ENCODE measurements at places on chromosomes 2 and 18.

GRCh38 chr2:219084791-219085190 lies 24.1 kb upstream of the IHH start:
- DNase-seq = no peak

- DNase-seq = no peak
These were observed 57.5 kb upstream of the AGPS start for GRCh38 chr2:177334940-177335543.

- no peak for DNase-seq
These were observed 43.3 kb upstream of the FN1 start for GRCh38 chr2:215479121-215479520.

DNA sequence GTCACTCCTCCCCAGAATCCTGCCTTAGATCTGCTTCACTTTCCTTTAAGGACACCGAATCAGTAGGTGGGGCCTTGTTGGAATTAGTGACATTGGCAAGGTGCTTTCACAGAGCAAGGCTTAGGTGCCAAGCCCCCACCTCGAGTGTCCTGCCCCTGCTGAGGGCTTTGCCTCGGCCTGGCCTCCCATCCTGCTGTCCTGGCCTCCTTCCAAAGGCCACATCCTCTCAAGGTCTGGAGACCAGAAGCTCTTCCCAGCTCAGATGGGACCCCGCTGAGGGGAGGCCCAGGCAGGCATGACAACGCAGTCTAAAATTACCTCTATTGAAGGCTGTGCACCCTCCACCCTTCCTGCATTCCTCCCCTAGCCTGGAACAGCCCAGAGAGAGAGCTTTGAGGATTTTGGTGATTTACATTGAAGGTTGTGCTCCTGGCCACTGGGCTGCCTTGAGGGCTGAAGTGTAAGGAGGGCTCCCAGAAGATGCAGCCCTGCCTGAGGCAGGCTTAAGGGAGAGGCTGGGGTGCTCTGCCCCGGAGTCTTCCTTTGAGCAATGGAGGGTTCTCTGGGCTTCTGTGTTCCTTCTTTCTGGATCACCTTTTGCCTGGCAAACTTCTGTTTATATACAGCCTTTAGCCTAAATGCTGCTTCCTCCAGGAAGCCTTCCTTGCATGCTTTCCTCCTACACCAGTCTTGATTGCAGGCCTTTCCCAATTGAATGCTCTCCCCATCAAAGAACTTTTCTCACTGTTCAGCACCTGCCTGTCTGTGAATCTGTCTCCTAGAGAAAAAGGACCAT lies 154.4 kb downstream of the DDX1 start:
- DNase-seq = no peak

GRCh38 chr2:101405351-101405899 lies 18.1 kb upstream of the CREG2 start:
- no peak for DNase-seq

DNA sequence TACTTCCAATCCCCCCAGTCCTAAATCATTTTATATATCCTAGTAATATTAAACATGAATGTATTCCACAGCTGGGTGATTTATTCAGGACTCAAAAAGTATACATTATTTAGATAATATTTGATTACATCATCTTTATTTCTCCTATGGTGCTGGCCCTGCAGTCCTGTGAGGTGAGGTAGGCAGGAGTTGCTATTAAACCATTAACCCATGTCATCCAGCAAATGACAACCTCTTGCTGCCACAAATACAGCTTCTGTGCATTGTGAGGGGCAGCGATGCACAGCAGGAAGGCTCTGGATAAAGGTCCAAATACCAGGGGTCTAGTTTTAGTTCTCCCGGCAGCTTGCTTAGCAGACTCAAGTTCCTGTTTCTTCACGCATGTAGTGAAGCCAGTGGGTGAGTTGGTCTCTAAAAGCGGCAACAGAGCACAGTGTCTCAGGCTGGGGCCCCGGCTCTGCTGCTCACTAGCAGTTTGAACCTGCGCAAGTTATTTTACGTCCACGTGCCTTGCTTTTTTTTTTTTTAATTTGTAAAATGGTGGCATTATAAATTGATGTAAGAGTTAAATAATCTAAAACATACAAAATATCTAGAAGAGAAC lies 36.1 kb downstream of the INSIG2 start:
- DNase-seq = no peak

- DNase-seq = no peak
These were observed 6.9 kb downstream of the PRKD3 start for GRCh38 chr2:37317746-37318145.

DNA sequence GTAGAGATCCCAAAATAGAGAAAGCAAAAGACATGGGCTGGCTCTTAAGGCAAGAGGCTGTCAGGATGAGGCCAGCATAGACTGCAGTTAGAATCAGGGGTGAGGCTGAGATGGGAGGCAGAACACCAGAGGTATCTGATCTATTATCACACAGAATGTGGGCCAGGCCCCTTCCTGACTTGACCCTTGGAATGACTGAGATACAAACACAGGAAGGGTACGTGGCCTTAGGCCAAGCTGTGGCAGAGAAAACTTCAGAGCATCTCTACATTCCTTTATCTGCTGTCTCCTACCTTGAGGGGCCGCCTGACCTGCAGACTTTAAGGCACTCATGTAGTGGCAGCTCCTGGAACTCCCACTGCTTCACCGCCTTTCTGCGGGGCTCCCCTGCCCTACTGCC lies 28.4 kb downstream of the TMEM17 start:
- no peak for DNase-seq

DNA sequence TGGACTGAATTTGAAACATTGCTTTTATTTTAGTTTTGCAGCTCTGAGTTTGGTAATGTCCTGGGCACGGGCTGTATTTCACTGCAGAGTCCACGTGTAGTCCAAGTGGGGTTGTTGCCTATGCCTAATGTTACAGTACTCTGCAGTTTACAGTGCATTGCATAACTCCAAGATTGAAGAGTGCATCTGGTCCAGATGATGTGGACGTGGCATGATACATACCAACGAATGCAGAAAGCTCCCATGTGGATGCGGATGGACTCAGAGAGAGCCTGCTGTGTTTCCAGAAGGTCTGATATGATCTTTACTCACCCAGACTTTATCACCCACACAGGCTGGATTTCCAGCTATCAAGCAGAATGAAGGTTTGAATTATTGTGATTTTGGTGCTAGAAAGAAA lies 44.4 kb upstream of the CCDC68 start:
- no peak for DNase-seq

DNA sequence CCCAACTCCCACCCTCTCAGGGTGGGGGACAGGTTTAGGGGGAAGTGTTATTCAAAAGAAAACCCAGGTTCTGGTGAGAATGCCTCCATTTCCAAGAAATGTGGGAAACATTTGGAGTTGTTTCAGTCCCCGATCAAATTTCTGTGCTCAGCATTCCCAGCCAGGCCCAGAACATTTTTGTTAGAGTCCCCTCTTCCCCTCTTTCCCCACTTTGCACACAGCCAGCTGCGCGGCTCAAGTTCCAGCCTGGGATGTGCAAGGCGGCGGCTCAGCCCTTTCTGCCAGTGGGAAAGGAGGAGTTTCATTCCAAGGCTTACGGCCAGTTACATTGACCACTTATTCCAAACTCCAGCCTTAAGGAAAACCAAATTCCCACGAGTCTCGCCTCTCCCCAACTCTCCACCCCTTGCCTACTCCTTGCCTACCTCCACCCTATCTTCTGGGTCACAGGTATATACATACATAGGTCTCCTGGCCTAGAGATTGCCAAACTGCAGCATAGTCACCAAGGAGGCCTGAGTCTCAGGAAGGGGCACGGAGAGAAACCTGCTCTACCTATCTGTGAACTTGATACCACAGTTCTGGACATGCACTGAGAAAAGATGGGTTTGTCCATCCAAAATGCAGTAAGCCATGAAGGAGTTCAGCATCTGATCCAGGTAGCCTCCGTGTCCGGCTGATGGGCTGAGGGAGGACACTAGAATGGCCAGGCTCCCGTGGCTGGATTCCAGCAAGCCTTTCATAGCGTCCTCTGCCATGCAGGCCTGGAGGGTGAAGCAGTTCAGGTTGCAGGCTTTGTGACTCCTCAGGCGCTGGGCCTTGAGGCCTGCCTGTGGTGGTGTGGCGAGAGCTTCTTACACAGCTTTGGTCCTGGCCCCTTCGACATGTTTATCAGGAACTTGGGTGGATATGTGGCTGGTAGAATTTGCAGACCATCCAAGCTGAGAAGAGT lies 154.5 kb downstream of the ZFP36L2 start:
- DNase-seq = no peak

DNA sequence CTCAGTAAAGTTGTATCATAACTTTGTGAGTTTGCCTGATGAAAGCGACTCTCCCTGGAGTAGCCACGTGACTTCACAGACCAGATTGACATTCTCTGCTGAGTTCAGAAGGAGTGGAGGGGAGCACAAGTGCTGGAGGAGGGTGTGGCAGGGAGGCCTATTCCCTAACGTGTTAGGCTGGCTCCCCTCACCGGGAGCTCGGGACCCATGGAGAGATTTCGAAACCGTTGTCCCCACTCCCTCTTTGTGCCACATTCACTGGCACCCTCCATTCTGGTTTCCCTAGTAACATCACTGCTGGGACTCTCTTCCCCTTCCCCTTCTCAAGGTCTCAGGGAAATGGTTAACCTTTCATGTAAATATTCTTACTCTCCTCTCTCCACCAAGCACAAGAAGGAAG lies 279.9 kb downstream of the ALPK2 start:
- DNase-seq = no peak

- DNase-seq = no peak
These were observed 267.8 kb downstream of the PID1 start for GRCh38 chr2:229003256-229003655.

DNA sequence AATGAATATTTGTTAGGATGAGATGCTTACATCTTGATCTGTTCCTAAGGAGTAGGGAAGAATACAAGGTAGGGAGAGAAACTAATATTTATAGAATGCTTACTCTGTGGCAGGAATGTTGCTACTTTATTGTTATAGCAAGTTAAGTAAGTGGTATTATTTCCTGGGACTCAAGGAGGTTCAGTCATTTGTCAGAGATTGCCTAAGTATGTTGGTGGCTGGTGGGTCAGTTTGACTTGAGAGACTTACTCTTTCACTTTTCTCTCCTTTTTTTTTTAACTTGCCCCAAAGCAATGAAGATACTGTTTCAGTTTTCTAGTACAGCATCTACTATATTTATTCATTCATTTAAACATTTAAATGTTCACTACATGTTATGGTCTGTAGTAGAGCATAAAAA lies 209.2 kb upstream of the STON1 start:
- DNase-seq = no peak

GRCh38 chr2:142300517-142300916 lies 169.7 kb upstream of the LRP1B start:
- DNase-seq = no peak

GRCh38 chr2:72561621-72562318 lies 264.1 kb downstream of the EXOC6B start:
- peak; percentile 34 for DNase-seq

- DNase-seq = no peak
These were observed 43.6 kb upstream of the MAP2 start for GRCh38 chr2:209380293-209380692.

DNA sequence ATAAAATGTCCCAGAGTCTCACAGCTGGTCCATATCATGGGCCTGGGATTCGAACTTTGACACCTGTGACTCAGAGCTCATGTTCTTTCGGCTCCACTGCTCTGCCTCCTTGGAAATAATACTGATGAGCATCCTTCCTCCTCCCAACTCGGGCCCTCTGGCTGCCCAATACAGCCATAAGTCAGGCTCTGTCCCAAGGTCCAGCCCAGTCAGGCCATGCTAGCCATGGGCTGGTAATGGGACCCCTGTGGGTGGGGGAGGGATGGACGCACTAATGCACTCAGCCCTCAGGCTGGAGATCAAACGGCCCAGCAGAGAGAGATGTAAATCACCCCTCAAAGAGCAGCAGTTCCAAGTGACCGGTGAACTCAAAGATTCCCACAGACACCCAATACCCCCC lies 61.1 kb downstream of the DDX1 start:
- DNase-seq = no peak

DNA sequence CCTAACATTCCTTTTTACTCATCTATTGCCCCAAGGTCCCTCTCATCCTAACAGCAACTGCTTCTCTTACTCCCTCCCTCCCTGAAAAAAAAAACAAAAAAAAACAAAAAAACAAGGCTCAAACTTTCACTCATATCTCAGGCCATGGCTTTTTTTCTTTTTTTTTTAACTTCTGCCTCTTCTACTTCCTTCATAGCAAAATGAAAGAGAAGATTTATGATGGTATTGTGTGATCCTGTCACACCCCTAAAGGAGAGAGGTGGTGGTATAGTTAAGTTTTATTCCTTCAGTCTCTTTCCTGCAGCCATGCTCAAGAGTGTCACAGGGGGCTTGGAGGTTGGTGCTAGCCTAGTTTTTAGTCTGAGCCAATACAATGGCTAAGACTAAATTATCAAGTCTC lies 21.5 kb upstream of the EPC2 start:
- DNase-seq = no peak

DNA sequence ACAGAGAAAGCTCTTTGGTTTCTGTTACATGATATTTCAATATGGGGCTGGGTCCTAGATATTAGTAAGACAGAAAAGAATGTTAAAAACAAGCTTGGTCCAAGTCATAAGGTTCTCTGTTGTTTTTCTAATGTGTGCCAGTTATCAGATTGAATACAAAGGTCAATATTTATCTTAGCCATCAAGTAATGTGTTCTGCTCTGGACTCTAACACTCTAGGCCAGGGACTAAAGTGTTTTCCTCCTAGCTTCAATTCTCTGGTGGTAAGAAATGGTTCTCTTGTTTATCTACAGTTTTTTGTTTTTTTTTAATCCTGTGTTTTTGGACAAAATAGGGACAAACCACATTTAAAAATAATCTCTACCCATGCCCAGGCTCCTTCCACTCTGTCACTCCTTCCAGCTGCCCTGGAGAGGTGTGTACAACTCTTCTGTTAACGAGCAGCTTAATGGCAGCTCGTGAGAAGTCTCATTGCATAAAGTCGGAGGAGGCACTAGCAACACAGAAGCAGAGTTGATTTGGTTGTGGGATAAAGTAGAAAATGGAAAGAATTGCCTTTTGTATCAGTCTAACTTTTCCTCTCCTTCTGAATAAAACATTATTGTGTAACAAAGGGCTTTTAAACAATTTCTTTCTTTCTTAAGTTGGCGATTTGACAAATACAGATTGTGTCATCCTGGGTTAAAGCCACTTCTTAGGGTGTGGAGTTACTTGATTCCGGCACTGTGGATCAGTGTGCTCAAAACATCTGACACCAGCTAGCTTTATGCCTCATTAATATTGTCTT lies 8.0 kb upstream of the SESTD1 start:
- DNase-seq = no peak

DNA sequence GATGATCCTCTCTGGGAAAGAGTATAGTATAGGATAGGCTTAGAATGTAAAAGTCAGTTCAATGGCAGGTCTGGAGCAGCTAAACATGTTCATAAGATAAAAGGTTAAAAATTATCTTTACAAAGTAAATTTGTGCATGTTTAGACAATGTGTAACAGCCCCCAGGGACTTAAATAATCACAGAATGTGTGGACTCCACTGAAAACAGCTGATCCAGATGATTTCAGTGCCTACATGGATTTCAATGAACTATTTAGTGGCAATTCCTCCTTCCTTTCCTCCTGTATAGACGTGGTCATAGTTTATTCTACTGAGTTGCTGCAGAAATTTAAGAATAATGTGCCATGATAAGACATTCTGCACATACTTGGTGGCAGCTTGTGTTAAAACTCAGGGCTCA lies 42.9 kb downstream of the ARHGEF33 start:
- no peak for DNase-seq
